Activated CD8-positive, alpha-beta T cell treated with anti-CD3 and anti-CD28 coated beads, Interleukin-2, amount 10 ng/mL, durations not matched to agents 7 days and 5 days (primary cell): ENCODE measurements at places on chromosomes 2 and 18. TPM values are rescaled to one million over a fixed set of nuclear protein-coding genes. Genes with fewer than 3 reads are reported as not detected.

Gene SDC1
- not detected for total RNA-seq

Gene IL1B
- total RNA-seq, result not detected

Gene ARHGAP25
- total RNA-seq, result 68.2 TPM

Gene DNAH7
- not detected for total RNA-seq

Gene SLC38A11
- not detected for total RNA-seq

GRCh38 chr2:21602789-21603188 is 479.0 kb downstream of the TDRD15 start:
- DNase-seq, result no peak

GRCh38 chr2:133054297-133054696 is 384.3 kb upstream of the LYPD1 start:
- DNase-seq, result no peak

DNA sequence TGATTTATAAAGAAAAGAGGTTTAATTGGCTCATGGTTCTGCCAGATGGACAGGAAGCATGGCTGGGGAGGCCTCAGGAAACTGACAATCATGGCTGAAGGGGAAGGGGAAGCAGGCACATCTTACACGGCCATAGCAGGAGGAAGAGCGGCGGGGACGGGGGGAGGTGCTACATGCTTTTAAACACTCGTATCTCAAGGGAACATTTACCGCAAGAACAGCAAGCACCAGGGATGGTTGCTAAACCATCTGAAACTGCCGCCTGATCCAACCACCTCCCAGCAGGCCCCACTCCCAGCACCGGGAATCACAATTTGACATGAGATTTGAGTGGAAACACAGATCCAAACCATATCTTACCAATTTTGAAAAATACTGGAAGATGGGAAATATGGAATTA is 362.8 kb downstream of the FBXO15 start:
- DNase-seq, result no peak

- no peak for DNase-seq
Observed at GRCh38 chr2:190099890-190100697, 37.6 kb upstream of the MSTN start.
